Kidney capillary endothelial cell (primary cell): ENCODE measurements at places on chromosomes 5 and 9.

DNA sequence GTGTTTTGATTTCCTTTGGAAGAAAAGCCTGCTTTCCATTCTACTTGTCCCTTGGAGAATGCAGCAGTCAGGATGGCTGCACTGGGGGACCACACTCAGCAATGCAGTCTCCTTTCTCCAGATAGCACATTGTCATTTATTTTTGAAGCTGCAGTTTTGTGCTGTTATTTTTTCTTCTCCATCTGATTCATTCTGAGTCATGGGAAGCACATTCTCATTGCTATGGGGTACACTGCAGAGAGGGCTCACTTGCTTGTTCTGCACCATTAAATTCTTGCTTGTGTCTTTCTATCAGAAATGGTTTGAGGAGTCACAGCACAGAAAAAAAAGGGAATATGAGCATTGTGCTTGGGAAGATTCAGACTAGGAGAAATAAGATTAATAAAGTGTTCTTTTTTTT lies 39.7 kb upstream of the POC5 start:
- DNase-seq, result peak; percentile 53

DNA sequence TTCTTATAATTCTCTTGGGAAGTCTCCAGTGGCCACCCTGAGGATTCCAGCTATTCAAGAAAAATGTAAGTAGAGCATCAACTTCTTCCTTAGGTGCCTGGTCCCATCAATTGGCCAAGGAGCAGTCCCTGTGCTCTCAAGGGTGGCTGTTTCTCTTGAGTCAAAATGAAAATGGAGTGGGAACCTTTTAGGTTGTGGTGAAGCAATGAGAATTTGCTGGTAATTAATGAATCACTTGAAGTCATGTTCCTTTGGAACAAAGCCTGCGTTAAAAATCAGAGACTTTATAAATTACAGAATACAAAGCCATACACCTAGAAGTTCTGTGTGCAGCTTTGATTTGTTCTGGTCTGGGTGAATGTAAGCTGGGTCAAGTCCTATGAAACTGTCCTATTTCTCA lies 48.9 kb downstream of the IL31RA start:
- no peak for DNase-seq

DNA sequence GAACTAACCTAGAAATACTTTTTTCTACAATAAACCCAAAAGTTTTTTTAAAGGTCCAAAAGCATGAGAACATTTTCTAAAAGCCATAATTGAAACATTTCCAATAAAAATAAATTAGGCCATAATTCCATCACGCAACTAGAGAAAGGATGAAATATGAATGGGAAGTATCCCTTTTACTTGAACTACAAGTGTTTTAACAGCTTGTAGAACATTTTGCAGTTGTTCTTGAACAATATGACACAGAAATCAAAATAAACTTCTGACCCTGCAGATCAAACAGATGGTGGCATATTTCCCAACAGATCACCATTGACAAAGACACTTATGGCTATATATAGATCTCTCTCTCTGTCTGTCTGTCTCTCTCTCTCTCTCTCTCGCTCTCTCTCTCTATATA lies 624.4 kb downstream of the PSAT1 start:
- no peak for DNase-seq

GRCh38 chr5:159094745-159095144 lies 5.0 kb downstream of the EBF1 start:
- DNase-seq, result peak; percentile 90

- DNase-seq, result peak; percentile 33
Observed at GRCh38 chr5:83608122-83608521, 112.5 kb downstream of the HAPLN1 start.

DNA sequence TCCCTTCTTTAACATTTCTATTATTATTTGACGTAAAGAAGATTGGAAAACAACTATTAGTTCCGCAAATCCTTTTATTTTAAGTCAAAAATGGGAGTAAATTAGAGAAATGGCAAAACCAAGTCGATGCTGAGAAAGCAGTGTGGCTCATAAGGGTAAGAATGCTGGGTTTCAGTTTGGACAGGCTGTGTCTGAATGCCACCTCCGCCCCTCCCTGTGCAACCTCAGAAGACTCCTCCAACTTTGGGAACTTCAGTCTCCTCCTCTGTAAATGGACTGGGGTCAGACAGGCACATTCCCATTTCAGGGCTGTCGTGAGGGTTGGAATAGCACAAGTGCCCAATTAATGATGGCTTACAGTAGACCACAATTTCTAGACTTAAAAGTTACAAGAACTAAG lies 154.0 kb downstream of the GABBR2 start:
- DNase-seq, result no peak

GRCh38 chr5:1746371-1747078 lies 53.1 kb downstream of the MRPL36 start:
- no peak for DNase-seq

- no peak for DNase-seq
Observed at GRCh38 chr5:51389577-51390463, 6.6 kb downstream of the ISL1 start.

GRCh38 chr9:75644649-75645048 lies 245.8 kb upstream of the PCSK5 start:
- DNase-seq, result no peak

DNA sequence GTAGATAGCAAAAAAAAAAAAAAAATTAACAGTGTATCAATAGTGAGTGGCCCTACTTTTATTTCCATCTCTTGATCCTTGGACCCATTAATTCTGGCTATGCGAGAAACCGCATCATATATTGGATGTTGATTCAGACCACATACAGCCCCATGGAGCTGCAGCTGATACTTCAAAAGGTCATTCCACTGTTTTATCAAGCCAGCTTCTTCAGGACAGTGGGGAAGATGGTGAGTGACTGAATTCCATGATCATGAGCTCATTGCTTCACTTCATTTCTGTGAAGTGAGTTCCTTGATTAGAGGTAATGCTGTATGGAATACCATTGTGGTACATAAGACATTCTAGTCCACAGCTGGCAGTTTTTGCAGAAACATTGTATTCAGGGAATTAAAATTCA lies 222.9 kb upstream of the MEF2C start:
- DNase-seq, result no peak

DNA sequence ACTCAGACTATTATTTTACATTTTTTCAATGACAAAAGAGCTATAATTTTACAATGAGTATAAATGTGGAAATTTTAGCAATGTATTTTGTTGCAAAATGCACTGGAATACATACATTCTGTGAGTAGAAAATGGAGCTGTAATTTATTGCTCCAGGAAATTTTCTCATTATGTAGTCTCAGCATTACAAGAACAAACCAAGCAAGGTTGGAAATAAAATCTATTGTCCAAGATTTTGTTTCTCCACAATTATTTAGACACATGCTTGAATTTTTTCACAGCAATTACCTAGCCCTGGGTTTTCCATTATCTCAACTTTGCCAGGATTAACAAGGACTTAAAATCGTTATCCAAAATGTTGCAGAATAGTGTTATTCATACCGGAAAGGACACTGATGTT lies 820.1 kb downstream of the CDH12 start:
- DNase-seq, result no peak

DNA sequence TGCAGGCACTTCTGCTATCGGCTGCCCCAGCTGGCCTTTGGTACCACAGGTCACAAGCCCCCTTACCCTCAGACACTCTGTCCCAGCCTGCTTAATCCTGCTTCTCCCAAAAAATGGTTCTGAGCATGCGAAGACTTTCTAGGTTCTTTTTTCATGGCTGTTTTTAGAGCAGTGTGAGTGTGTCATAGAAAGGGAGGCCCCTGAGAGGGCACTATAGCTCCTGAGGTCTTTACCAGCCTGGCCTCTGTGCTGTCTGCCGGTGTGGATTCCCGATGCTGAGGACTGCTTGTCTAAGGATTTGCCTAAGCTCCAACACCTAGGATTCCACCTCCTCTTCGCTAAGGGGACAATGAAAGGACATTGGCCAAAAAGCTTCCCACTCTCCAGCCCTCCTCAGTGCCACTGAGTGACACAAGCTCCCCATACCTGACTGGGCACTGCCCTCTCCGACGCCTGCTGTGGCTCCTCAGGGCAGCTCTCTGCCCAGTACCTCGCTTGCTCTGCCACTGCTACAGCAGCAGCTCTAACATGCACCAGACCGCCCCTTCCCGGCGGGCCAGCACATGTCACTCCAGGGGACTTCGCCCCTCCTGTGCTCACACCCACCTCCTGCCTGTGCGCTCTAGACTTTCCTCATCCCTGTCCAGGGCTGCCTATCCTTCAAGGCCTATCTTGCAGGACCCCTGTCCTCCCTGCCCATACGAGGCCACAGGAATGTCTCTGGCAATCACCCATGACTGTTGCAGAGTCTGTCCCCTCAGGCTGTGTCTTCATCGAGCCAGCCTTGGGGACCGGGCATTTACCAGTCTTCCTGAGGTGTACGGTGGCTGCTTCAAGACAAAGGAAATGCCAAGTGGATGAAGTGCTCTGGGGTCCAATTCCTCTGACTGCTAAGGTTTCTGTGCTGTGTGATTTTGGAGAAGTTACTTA lies 21.0 kb downstream of the MACROH2A1 start:
- no peak for DNase-seq

GRCh38 chr5:149707097-149707496 lies 23.0 kb upstream of the PPARGC1B start:
- DNase-seq, result no peak

GRCh38 chr5:61327760-61328753 lies 4.0 kb upstream of the ZSWIM6 start:
- peak; percentile 78 for DNase-seq

- no peak for DNase-seq
Observed at GRCh38 chr5:94749042-94749441, 130.6 kb downstream of the SLF1 start.

DNA sequence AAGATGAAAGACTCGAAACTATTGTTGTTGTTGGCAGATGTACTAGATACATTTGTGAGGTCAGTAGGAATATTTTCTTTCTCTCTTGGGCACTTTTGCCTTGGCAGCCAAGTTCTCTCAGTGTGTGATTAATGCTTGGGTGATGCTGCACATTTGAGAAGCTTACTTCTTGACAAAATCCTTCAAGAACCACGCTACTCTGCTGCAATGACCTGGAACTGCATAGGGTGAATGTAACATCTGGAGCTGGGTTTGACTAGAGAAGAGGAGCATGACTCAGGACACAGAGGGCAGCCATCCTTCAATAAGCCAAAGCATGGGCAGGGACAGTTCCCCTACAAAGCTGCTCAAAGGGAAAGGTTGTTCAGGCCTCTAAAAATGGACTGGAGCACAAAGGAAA lies 75.5 kb upstream of the PUM3 start:
- no peak for DNase-seq

DNA sequence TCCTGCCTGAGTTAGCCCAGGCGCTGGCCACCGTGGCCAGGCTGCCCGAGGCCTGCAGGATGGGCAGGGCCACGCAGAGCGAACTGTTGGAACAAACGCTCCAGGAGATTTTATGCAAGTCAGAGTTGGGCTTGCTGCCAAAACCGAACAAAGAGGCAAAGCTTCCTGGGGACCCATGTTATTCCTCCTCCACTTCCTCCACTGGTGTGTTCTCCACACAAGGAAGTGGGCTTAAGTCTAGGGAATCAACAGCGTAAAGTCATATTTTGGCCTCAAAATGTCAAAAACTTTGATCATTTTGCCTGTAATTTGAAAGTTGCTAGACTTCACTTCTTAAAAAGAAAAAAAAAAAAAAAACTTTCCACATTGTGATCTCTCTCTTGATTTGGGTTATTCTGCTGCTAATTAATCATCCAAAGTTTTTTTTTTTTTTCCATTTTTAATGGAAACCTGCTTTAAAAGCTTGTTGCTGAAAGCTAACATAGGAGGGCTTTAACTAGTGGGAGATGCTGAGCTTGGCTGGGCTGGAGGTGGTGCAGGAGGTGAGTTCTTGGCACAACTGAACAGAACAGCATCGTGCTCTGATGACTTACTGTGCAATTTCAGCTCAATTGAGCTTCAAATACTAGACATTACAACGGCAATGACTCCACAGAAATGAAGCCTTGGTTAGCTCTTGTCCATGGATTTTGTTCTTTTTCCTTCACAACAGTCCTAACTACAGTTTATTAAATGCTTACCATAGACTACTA lies 73.0 kb downstream of the PTPDC1 start:
- DNase-seq, result peak; percentile 60

DNA sequence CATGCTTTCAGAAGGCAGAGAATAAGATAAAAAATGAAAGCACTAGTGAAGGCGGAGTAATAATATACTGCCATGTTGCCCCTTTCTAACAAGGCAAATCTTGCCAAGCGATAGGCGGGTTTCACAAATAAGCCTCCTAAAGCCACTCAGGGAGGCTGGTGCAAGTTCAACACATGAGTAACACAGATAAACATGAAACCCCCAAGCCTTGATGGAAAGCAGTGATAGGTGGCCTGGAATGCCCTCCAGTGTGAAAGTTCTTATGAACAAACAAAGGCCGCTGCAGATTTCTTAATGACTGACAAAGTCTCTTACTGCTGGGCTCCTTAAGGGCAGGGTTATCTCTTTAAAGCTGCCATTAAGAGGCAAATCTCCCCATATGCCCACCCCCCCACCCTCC lies 154.7 kb downstream of the ZDHHC21 start:
- no peak for DNase-seq

DNA sequence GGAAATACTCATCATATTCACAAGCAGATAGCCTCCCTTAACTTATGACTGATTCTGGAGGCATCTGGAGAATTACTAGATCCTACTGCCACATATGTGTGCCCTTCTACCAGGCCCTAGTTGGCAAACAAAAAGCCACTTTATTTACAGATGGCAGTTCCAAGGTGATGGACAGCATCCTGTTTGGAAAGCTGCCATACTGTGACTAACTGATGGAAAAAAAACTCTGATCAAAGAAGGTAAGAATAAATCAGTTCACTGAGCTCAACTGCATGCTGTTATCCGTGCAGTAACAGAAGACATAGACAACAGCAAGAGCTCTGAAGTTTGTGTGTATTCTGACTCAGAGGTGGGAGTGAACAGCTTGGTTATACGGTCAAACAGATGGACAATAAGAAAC lies 279.8 kb upstream of the POU5F2 start:
- peak; percentile 71 for DNase-seq

- no peak for DNase-seq
Observed at GRCh38 chr9:113131689-113132151, 19.1 kb upstream of the SLC31A2 start.

DNA sequence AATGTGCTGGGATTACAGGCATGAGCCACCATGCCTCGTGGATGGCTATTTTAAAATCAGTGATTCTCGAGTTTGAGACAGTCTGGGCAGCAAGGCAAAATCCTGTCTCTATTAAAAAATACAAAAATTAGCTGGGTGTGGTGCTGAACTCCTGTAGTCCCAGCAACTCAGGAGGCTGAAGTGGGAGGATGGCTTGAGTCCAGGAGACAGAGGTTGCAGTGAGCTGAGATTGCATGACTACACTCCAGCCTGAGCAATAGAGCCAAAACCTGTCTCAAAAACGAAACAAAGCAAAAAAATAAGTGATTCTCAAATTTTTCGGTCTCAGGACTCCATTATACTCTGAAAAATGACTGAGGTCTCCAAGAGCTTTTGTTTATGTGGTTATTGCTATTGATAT lies 47.9 kb upstream of the HSPA9 start:
- DNase-seq, result no peak

GRCh38 chr5:11037080-11037479 lies 276.0 kb upstream of the DAP start:
- no peak for DNase-seq

GRCh38 chr5:150340614-150341255 lies 16.8 kb upstream of the TCOF1 start:
- no peak for DNase-seq
